Stimulated activated CD4-positive, alpha-beta T cell treated with anti-CD3 and anti-CD28 coated beads, Interleukin-1b, Interleukin-23, amount 100 ng/mL, for 4 hours (primary cell): ENCODE measurements at places on chromosomes 1 and 21.

DNA sequence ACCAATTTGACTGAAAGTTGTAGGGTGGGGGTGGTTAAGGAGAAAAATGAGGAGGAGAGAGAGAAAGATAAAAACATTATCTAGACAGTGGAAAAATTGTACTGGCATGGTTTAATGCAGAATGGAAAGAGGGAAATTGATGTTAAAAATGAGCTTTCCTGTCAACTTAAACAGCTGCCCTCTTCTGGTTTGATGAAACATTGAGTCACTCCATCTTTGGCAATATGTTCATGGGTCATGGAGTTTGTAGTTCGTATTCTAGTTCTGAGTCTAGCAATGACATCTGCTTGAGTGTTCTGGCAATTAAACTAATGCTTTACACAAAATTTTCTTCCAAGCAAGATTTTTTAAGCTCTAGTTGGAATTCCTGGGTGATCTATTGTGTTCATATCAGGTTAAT, 9.6 kb downstream of the ZNF648 start:
- no peak for DNase-seq

GRCh38 chr1:59595774-59596173, 219.0 kb upstream of the HOOK1 start:
- no peak for DNase-seq

GRCh38 chr1:42173155-42173933, 8.8 kb upstream of the GUCA2A start:
- DNase-seq: peak; percentile 63

GRCh38 chr1:238491265-238491664, 600.5 kb upstream of the ZP4 start:
- DNase-seq: no peak

GRCh38 chr21:16370186-16370585, 640.4 kb downstream of the USP25 start:
- DNase-seq: no peak

- no peak for DNase-seq
These were observed 177.0 kb downstream of the SIPA1L2 start for GRCh38 chr1:232452736-232453440.

DNA sequence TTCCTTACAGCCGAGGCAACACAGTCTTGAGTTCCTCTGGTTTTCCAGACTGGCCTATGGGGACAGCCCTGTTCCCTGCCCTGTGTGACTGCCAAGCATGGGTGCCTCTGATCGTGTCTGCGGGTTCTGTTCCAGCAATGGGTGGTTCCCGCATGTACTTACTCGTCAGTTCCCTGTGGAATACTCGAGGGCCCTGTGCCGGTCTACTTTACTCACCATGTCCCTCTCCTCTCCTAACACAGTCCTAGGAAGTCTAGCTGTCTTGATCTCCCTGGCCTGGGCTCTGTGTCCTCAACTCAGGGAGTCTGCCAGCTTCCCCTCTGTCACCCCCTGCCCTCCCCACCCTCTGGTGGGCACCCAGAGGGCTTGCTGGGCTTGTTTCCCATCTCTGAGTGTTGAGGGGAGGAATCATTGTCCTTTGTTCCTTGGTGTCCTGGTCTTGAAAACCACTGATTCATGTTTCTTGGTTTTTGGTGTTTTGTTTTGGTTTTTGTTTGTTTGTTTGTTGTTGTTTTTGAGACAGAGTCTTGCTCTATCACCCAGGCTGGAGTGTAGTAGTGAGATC, 36.0 kb downstream of the TRAPPC10 start:
- DNase-seq: no peak

DNA sequence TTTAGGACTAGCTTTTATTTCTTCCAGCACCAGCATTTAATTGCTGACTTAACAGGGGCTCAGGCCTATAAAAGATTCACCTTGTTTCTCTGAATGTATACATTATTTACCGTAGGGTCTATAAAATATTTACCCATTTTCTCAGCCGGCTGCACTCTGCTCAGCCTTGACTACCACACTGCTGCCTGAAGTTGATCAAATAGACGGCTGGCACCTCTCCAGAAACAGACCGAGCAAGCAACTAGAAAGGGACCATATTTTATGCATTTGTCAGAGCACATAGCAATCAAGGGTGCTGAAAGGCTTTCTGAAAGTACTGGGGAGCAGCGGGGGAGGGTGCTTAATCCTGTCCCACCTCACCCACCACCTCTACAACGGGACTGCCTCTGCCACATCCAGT, 64.7 kb upstream of the FGGY start:
- no peak for DNase-seq

DNA sequence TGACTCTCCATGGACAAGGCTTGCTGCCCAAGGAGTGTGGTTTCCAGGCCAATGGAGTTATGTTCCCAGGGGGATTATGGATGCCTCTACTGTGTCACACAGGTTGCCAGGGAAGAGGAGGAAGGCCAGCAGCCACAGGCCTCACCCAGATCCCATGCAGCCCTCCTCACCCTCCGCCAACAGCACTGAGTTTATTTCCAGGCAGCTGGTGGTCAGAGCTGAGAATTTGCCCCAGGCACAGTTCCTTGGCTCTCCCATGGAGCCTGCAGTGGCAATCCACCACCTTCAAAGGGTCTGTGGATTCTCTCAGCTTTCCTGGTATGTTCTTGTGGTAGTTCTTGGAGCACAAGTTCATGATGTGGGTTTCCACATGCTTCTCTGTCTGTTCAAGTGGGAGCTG, 79.2 kb downstream of the NTNG1 start:
- DNase-seq: no peak

DNA sequence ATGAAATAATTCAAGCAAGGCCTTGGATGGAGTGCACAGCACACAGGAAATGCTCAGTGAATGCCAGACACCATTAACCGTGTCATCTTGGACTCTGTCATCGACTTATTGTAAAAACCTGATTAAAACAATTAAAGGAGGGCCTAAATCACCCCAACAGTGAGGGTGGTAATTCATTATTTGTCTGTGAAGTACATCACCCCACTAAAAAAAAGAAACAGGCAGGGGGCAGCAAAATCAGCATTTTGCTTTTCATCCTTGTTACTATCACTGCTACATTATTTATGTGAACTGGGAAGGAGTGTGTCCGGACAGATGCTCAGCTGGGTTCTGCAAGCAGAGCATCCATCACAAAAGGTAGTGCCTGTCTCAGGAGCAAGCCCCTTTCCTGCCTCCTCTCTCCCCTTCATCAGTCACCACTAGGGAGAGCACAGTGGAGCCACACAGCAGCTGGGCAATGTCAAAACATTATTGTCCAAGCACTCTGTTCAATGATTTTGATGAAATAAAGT, 98.5 kb downstream of the RERE start:
- DNase-seq: no peak

DNA sequence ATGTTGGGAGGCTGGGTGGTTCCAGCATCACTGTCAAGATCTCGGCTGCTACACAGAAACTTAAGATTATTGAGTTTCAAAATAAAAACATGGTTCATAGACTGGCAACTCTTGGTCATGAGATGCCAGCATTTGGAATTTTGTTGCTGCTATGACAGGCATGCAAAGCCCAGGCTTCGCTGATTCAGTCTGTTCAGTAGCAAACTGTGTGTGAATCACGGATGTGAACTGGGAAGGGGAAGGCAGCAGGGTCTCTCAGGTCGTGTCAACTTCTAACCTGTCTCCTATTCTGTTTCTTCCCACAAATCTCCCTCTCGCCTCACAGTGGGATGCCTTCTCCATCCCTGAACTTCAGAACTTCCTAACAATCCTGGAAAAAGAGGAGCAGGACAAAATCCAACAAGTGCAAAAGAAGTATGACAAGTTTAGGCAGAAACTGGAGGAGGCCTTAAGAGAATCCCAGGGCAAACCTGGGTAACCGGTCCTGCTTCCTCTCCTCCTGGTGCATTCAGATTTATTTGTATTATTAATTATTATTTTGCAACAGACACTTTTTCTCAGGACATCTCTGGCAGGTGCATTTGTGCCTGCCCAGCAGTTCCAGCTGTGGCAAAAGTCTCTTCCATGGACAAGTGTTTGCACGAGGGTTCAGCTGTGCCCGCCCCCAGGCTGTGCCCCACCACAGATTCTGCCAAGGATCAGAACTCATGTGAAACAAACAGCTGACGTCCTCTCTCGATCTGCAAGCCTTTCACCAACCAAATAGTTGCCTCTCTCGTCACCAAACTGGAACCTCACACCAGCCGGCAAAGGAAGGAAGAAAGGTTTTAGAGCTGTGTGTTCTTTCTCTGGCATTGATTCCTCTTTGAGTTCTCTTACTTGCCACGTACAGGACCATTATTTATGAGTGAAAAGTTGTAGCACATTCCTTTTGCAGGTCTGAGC, 25.5 kb downstream of the EIF2D start:
- DNase-seq: no peak

DNA sequence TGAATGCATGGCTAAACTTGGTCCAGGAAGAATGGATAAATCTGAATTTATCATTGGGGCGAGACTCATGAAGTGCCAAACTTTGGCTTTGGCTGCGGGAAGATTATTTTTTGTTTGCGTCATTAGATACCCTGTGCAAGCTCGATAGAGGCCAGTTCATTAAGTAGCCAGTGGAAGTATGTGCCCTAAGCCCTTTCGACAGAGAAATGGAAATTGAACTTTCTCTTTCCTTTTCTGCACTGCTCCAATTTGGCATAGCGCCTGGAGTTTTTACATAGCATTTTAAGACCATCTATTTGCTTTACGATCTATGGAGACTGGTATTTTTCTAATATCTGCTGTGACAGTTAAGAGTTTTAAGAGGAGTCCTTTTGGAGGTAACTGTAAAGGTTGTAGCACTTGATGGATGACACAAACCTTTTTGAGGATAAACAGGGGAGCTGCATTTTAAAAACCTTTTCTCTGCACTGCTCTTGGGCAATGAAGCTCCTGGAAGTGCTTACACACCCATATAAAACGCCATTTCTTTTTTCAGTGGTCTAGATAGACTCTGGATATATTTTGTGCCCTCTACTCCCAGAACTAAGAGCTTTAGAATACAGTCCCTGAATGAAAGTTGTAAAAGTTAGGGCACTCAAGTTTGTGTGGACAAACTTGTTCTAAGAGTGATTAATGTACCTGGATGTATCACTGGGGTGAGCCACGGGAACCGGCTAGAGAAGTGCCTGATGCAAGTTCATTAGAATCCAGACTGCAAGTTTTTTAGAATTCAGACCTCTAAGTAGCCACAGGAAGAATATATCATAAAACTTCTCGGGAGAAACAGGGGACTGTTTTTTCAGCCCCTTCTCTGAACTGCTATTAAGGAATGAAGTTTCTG, 41.3 kb upstream of the CFHR3 start:
- DNase-seq: no peak

- no peak for DNase-seq
These were observed 133.1 kb downstream of the LRRC40 start for GRCh38 chr1:70072231-70072751.

GRCh38 chr1:117613249-117613968, 7.6 kb downstream of the TENT5C start:
- DNase-seq: no peak

GRCh38 chr1:87986130-87986866, 657.6 kb downstream of the LMO4 start:
- DNase-seq: no peak

DNA sequence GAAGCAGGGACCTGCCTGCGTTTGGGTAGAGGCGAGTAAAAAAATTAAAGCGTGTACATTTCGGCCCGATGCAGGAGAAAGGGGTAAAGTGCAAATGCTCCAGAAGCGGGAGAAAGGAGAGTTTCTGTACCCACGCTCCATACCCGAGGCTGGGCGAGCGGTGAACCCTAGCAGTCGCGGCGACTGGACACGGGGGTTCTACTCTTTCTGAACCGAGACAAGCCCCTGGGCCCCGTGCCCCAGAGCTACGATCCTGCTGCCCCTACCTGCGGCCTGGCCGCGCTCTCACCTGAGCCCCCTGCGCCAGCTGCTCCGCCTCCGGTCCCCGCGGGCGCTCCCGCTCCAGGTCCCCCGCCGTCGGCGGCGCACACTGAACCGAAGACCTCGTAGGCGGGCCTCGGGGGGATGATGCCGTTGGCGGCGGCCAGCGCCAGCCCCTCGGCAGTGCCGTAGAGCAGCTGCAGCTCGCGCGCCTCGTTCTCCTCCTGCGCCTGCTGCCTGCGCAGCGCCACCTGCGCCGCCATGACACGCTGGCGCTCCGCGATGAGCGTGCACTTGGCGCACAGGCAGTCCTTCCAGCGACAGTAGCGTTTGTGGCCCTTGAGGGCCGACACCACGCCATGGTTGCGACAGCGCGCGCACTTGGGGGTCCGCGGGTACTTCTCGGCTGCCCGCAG, 2.4 kb downstream of the DMRTA2 start:
- no peak for DNase-seq

GRCh38 chr21:36063375-36064084, 3.2 kb upstream of the SETD4 start:
- DNase-seq: no peak

GRCh38 chr1:180198196-180198595, 31.9 kb upstream of the LHX4 start:
- no peak for DNase-seq

- DNase-seq: no peak
These were observed 8.2 kb upstream of the C1orf141 start for GRCh38 chr1:67142931-67143330.

DNA sequence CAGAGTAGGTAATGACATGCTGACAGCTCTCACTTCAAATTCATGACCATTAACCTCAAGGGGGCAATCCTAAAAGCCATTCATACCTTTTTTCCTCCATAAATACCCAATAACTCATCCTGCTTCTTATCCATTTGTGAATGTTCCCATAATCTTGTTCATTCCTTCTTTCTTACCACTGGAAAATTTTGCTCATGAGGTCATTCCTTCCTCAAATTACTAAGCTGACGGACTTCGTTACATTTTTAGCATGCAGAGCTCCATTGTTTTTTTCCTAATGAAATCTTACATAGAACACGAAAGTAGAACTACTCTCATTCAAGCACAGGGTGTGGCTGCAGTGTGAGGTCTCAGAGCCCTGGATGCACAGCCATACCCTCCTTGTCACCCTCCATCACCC, 276.5 kb upstream of the DPYD start:
- no peak for DNase-seq

DNA sequence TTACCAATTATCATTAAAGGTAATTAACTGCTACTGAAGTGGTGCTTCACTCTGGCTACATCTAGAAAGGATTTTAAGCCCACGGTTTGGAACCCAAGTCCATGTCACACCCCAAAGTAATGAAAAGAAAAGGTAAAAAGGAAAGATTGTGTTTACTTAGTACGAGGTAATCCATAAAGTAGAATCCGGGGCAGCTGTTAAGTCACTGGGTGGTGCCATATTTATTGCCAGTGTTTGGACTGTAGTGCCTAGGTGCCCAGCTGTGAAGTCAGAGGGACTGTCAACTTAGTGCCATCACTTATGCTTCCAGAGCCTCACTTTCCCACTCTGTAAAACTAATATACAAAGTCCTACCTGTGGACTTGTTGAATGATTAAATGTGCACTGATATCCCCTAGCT, 52.2 kb upstream of the GRHL3 start:
- no peak for DNase-seq

DNA sequence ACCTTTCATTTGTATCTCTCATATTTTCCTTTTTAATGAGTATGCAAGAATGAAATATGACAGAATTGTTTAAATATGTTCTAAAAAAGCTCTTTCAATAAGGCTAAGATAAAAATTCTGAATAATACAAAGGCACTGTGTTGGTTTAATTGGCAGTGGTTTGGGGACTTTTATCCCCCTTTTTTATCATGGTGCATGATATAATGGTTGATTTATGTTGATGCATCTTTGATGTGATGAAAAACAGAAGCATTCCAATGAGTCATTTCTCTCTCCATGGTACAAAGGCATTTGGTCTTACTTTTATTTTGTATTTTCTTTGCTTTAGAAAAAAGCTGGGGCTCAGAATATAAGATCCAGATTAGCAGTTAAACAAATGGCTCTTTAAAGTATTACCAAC, 127.2 kb upstream of the GREM2 start:
- DNase-seq: no peak
